Amniotic epithelial cell (primary cell): ENCODE measurements at places on chromosomes 11 and 22.

DNA sequence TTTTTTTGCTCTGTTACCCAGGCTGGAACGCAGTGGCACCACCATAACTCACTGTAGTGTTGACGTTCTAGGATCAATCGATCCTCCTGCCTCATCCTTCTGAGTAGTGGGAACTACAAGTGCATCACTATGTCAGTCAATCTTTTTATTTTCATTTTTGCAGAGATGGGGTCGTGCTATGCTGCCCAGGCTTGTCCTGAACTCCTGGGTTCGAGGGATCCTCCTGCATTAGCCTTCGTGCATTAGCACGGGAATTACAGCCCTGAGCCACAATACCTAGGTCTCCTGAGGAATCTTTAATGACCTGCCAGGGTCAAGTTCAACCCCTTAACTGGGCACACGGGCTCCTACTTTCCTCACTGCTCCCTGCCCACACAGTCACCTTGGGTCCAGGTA is 4.4 kb downstream of the APOL3 start:
- DNase-seq = no peak

DNA sequence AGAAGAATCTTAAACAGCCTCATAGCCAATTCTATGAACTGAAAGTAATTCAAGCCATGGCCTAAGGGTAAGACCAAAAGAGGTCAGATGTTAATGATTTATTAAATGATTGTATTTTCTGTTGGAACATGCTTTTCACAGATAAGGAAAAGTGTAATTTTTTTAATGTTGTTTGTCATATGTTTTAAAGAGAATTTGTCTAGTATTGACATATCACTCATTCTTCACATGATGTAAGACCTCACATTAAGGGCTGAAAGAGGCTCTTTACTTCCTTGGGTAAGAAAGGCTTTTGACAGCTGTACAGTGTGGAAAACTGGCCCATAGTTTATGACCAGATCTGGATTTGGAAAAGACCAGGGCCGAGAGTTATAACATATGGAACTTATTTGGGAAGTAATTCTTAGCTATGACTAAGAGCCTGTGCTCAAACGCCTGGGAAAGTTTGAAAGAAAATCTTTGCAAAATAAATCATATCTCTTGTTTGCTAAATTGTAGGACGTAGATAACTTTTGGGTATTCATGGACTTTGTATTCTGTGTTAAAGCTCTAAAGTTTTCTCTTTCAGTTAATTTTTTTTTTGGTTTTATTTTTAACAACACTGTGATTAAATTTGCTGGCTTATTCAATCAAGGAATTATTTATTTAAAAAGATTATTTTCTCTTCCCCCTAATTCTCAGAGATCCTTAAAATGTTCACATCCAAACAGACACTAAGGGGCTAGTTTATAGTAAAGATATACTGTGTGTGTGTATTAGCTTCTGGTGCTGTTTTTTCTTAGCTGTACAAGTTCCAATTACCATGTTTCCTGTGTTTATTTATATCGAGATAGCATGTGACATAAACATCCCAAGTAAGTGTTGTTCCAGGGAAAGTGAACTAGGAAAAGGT is 162.2 kb downstream of the ARHGAP42 start:
- peak; percentile 75 for DNase-seq

DNA sequence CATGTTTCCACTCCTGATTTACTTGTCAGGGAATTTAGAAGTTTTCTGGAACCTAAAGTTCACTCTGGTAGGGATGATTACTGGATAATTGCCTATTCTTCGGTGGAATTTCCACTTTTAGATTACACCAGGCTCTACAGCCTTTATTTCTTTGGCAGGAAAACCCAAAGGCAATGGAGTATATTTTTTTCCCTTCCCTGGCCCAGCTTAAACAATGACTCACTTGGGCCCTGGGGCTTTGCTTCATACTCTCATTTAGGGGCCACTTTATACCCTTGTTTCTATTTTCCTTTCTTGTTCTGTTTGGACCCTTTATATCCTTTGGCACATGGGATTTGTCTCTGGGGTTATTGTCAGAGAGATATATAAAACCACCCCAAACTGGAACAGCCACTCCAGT is 114.7 kb downstream of the CSTPP1 start:
- no peak for DNase-seq

DNA sequence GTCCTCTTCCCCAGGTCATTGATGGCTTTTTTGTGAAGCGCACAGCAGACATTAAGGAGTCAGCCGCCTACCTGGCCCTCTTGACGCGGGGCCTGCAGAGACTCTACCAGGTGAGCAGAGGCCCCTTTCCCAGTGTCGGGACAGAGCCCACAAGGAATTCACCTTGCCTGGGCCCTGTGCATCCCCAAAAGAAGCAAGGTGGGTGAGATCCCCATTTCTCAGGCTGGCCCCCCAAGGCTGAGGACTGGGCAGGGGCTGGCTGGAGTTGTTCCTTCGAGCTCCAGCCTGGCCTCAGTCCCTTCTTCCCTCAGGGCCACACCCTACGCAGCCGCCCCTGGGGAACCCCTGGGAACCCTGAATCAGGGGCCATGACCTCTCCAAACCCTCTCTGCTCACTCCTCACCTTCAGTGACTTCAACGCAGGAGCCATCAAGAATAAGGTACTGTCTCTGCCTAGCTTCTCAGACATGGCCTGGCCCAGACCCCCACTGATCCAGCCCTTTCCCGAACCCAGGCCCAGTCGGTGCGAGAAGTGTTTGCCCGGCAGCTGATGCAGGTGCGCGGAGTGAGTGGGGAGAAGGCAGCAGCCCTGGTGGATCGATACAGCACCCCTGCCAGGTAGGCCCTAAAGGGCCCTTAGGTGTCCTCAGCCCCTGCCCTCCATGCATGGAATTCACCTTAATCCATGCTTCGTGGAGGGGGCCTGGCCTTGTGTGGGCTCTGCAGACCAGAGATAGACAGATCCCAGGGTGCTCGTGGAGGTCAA is 4.7 kb downstream of the MUS81 start:
- no peak for DNase-seq

DNA sequence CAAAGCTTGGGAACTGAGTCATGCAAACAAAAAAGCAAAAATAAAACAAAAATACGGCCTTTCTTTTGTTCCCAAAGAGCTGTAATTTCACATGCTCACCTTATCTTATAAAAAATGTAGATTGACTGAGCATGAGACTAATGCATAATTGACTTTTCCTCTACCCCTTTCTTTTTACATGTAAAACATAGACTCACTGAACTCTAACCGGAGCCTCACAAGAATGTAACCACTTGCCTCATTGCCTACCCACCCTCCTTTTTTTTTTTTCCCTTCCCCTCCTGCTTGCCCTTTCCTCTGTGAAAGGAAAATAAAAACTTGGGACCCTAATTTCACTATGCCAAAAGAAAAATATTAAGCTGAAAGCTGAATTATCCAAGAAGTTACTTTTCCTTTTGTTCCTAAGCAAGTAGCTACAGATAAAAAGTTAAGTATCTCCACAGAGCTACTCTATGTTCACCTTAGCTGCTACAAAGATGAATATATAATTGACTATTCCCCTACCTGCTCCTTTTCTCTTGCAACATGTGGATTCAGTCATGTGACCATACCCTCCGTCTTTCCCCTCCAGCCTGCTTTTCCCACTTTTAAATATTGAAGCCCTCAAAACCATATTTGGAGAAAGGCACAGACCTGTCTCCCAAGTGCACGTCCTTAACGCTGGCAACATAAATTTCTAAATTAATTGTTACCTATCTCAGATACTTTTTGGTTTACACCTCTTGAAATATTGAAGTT is 39.6 kb upstream of the WEE1 start:
- DNase-seq = no peak

- DNase-seq = no peak
Observed at GRCh38 chr11:11312738-11313137, 40.3 kb downstream of the CSNK2A3 start.

GRCh38 chr11:57493507-57494503 is 21.7 kb downstream of the SLC43A1 start:
- peak; percentile 29 for DNase-seq

- peak; percentile 91 for DNase-seq
Observed at GRCh38 chr11:78535920-78536319, 38.7 kb downstream of the NARS2 start.

- peak; percentile 33 for DNase-seq
Observed at GRCh38 chr11:125164422-125165110, at the start of gene PKNOX2. PKNOX2 (plus strand) TSS chr11:125164751; CDS start chr11:125351306, 186,555 bp downstream.

GRCh38 chr22:23820748-23821211 is 18.0 kb downstream of the DERL3 start:
- DNase-seq = no peak
